ENCODE measurements at places on chromosomes 2 and 18. TPM values are rescaled to one million over a fixed set of nuclear protein-coding genes. Genes with fewer than 3 reads are reported as not detected.

Gene NT5DC4
- total RNA-seq = not detected

Gene TMEM17
- 4.2 TPM for total RNA-seq

Gene GPR45
- not detected for total RNA-seq

Gene GLI2
- total RNA-seq = 28.6 TPM

Gene MC2R
- not detected for total RNA-seq

Gene XIRP2
- 0.19 TPM for total RNA-seq

Gene COPS7B
- total RNA-seq = 36.4 TPM

Gene CIB4
- not detected for total RNA-seq

DNA sequence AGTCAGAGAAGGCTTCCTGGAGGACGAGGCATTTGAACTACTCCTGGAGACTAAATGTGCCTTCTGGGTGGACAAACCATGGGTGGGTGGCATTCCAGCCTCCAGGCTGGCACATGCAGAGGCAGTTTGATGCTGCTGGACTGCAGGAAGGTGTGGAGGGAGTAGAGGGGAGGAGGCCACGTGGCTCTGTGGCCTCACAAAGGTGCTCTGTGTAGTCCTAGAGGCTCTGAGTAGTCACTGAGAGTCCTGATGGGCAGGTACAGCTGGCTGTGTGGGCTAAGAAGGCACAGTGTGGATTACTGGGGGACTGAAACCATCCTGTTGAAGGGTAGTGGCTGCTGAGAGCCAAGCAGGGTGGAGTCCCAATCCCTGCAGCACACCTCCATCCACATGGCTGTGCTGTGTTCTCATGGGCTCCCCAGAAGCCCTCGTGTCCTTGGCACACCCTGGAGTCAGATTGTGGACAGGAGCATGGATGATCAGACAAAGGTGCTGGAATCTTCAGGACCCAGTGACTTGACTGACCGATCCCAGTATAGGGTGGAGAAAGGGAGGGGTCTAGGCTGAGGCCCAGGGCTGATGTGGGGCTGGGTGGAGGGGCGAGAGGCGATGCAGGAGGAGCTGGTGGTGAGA lies 87.4 kb upstream of the HS6ST1 start:
- peak; percentile 47 for DNase-seq
- H3K4me3 ChIP-seq = no peak overlapping the region
- H3K4me1 ChIP-seq = peaks cover 36% of the 10 kb centered on the region
- H3K36me3 ChIP-seq = no peaks in the 10 kb centered on the region
- no peaks in the 10 kb centered on the region for H3K27me3 ChIP-seq

DNA sequence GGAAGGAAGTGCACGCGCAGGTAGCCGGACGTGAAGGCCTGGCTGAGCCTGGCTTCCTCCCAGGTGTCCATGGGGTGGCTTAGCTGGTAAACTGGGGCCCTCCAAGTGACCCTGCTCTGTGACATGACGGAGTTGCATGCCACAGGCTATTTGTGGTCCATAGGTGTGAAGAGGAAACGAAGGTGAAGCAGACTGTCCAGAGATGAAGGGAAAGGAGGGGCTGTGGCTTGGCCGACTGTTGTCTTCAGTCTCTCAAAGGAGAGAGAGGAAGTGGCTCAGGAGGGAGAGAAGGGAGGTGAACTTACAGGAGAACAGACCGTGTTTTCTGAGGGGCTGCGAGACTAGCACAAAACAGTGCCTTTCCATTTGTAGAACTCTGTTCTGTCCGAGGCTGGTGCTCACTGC lies 19.3 kb downstream of the INPP5D start:
- no peaks in the 10 kb centered on the region for H3K36me3 ChIP-seq
- no peak overlapping the region for H3K4me3 ChIP-seq
- no peak for DNase-seq

DNA sequence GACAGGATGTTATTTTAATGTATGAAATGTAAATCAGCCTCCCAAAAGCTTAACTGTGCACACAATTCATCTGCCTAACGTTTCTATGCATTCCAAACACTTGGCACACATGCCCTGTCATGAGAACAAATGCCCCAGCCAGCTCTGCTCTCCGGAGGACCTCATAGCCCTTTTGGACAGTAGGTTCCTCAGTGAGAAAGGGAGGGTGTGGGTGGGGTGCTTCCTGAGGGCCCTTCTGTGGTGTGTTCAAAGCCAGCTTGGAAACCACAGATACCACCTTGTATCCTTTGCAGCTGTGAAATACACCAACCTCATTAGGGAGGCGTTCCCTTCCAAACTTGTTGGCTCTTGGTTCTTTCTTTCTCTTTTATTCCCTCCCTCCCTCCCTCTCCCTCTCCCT lies 102.2 kb upstream of the ASB18 start:
- no peaks in the 10 kb centered on the region for H3K36me3 ChIP-seq
- no peak overlapping the region for H3K27ac ChIP-seq
- no peak for DNase-seq
- H3K4me3 ChIP-seq = no peak overlapping the region
- peaks cover 8% of the 10 kb centered on the region for H3K27me3 ChIP-seq

GRCh38 chr2:101733257-101733993 lies 35.9 kb downstream of the MAP4K4 start:
- peaks cover 7% of the 10 kb centered on the region for H3K36me3 ChIP-seq
- H3K4me1 ChIP-seq = peaks cover 61% of the 10 kb centered on the region
- DNase-seq = no peak
- H3K27me3 ChIP-seq = no peaks in the 10 kb centered on the region
- H3K4me3 ChIP-seq = peak overlapping the region; percentile 26

DNA sequence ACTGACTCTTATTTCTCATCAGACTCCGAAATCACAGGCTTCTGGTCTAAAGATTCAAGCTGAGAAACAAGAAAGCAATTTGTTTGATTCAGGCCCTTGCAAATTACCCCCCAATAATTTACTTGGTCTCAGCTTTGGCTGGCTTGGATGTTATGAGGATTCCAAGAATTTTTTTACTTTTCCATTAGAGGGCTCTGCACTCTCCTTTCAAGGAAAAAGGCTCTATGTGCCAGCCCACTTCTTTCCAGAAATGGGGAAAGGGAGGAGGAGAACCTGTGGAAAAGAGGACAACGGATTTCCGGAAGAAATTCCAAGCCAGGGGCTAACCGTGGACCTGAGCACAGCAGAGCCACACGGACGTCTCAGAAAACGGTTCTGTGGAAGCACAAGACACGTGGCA lies 44.4 kb downstream of the BCL11A start:
- H3K27me3 ChIP-seq = no peaks in the 10 kb centered on the region
- H3K4me3 ChIP-seq = no peak overlapping the region
- no peak overlapping the region for H3K27ac ChIP-seq
- no peak for DNase-seq

- H3K4me1 ChIP-seq = peaks cover 68% of the 10 kb centered on the region
- no peak overlapping the region for H3K4me3 ChIP-seq
- no peak overlapping the region for H3K27ac ChIP-seq
- no peaks in the 10 kb centered on the region for H3K27me3 ChIP-seq
- no peaks in the 10 kb centered on the region for H3K36me3 ChIP-seq
Observed at GRCh38 chr2:65379721-65380171, 52.7 kb downstream of the SPRED2 start.

- no peaks in the 10 kb centered on the region for H3K27me3 ChIP-seq
- H3K4me3 ChIP-seq = no peak overlapping the region
- H3K36me3 ChIP-seq = no peaks in the 10 kb centered on the region
- DNase-seq = no peak
Observed at GRCh38 chr2:183349091-183349490, 224.8 kb downstream of the NUP35 start.

DNA sequence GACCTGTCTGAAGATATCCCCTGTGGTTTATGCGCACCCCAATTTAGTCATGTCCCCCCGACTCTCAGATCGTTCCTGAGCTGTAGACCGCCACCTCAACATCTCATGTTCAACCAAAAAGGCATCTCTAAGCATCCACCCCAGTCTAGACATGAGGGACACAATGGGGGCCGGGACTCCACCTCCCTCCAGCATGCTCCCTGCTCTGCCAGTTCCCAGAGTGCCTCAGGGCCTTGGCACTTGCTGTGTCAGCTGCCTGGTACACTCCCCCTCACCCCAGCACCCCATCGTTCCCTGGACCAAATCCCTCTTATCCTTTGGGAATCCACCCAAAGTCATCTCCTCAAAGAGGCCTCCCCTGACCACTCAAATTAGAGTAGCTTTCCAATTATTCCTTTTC lies 22.2 kb downstream of the TNS1 start:
- no peak for DNase-seq
- peaks cover 24% of the 10 kb centered on the region for H3K4me1 ChIP-seq
- peak overlapping the region; percentile 58 for H3K4me3 ChIP-seq
- H3K36me3 ChIP-seq = peaks cover 5% of the 10 kb centered on the region
- peak overlapping the region; percentile 10 for H3K27ac ChIP-seq
- peaks cover 4% of the 10 kb centered on the region for H3K27me3 ChIP-seq

GRCh38 chr18:59908799-59909198 lies 9.0 kb downstream of the PMAIP1 start:
- peaks cover 3% of the 10 kb centered on the region for H3K36me3 ChIP-seq
- peaks cover 28% of the 10 kb centered on the region for H3K27me3 ChIP-seq
- peaks cover 26% of the 10 kb centered on the region for H3K4me1 ChIP-seq

GRCh38 chr18:49875783-49876182 lies 62.5 kb upstream of the ACAA2 start:
- no peak overlapping the region for H3K4me3 ChIP-seq
- H3K36me3 ChIP-seq = peaks cover 13% of the 10 kb centered on the region
- DNase-seq = no peak
- H3K27ac ChIP-seq = no peak overlapping the region
- H3K4me1 ChIP-seq = no peaks in the 10 kb centered on the region

- H3K4me1 ChIP-seq = peaks cover 6% of the 10 kb centered on the region
- DNase-seq = no peak
- no peak overlapping the region for H3K27ac ChIP-seq
- H3K27me3 ChIP-seq = no peaks in the 10 kb centered on the region
- H3K4me3 ChIP-seq = no peak overlapping the region
- peaks cover 15% of the 10 kb centered on the region for H3K36me3 ChIP-seq
Observed at GRCh38 chr2:201482543-201482942, 31.0 kb downstream of the STRADB start.

GRCh38 chr2:35504419-35504818 lies 851.2 kb upstream of the CRIM1 start:
- no peak overlapping the region for H3K27ac ChIP-seq
- H3K4me3 ChIP-seq = no peak overlapping the region
- DNase-seq = no peak
- H3K36me3 ChIP-seq = no peaks in the 10 kb centered on the region
- no peaks in the 10 kb centered on the region for H3K4me1 ChIP-seq

- peaks cover 3% of the 10 kb centered on the region for H3K27me3 ChIP-seq
- H3K27ac ChIP-seq = peak overlapping the region; percentile 47
- H3K4me3 ChIP-seq = peak overlapping the region; percentile 16
Observed at GRCh38 chr18:70422391-70422965, 133.6 kb downstream of the SOCS6 start.

GRCh38 chr2:198756166-198756565 lies 701.6 kb downstream of the SATB2 start:
- no peaks in the 10 kb centered on the region for H3K4me1 ChIP-seq
- no peak for DNase-seq
- H3K36me3 ChIP-seq = no peaks in the 10 kb centered on the region

DNA sequence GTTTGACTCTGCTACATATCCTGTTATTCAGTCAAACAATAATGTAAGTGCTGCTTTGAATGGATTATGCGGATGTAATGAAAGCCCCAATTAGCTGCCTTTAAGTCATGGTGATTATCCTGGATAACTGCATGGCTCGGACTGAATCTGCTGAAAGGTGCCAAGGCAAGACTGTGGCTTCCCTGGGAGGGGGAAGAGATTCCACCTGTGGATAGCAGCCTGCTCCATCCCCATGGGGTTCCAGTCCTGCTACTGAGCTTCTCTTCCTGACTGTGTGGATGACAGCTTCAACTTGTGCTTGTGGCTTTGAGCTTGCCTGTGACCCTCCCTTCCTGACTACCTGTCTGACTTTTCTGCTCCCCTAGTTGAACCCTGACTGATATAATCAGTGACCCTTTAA lies 540.0 kb upstream of the GYPC start:
- H3K4me1 ChIP-seq = no peaks in the 10 kb centered on the region
- H3K4me3 ChIP-seq = no peak overlapping the region
- no peak overlapping the region for H3K27ac ChIP-seq
- DNase-seq = no peak
- no peaks in the 10 kb centered on the region for H3K27me3 ChIP-seq
- H3K36me3 ChIP-seq = no peaks in the 10 kb centered on the region

- no peaks in the 10 kb centered on the region for H3K36me3 ChIP-seq
- no peak overlapping the region for H3K4me3 ChIP-seq
- H3K27ac ChIP-seq = no peak overlapping the region
- no peak for DNase-seq
- peaks cover 15% of the 10 kb centered on the region for H3K4me1 ChIP-seq
Observed at GRCh38 chr2:200702646-200703118, 109.0 kb upstream of the BZW1 start.

DNA sequence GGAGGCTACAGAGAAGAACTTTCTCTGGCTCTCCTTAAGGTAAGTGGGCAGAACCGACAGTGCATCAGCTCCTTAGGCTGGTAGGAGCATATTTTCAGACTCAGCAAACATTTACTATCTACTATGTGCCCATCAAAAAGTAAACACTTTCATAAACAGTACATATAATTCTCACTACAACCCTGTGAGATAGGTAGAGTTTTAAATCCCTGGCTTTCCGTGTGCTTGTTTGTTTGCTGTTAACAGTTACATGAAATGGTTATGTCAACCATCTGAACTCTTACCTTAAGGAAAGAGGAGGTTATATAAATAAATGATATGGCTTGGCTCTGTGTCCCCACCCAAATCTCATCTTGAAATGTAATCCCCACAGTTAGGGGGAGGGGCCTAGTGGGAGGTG lies 310.1 kb downstream of the ALK start:
- peaks cover 3% of the 10 kb centered on the region for H3K36me3 ChIP-seq
- DNase-seq = no peak
- H3K4me1 ChIP-seq = peaks cover 54% of the 10 kb centered on the region
- no peak overlapping the region for H3K4me3 ChIP-seq
- H3K27me3 ChIP-seq = no peaks in the 10 kb centered on the region

Measured in type B pancreatic cell (in vitro differentiated cells).